ENCODE measurements at places on chromosomes 1 and 21.

GRCh38 chr1:42482635-42483153 is 19.6 kb downstream of the CCDC30 start:
- no peak for DNase-seq

DNA sequence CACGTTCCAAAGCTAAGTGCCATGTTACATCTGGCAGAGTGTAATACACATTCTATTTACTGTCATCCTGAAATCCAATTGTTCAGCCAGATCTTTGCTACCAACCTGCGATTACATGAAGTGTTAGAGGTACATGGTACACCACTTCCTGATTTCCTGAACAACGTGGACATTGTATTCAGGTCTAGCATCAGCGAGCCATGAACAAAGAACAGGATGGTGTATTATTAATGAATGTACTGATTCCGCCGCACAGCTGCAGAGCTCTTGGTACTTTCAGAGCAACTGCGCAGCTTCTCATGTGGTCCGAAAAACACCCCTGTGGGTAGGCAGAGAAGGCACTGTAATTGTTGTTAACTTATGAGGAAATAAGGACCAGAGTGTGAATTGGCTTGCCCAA is 511.4 kb downstream of the AJAP1 start:
- DNase-seq = no peak

GRCh38 chr1:240056350-240056749 is 35.3 kb upstream of the FMN2 start:
- no peak for DNase-seq

- no peak for DNase-seq
These were observed 21.2 kb upstream of the DISC1 start for GRCh38 chr1:231605149-231606100.

GRCh38 chr21:42276526-42277154 is 38.6 kb downstream of the TFF3 start:
- DNase-seq = no peak

GRCh38 chr1:29825941-29826415 is 589.7 kb downstream of the PTPRU start:
- DNase-seq = no peak

GRCh38 chr21:44527983-44528633 is 11.9 kb downstream of the KRTAP10-1 start:
- DNase-seq = no peak

DNA sequence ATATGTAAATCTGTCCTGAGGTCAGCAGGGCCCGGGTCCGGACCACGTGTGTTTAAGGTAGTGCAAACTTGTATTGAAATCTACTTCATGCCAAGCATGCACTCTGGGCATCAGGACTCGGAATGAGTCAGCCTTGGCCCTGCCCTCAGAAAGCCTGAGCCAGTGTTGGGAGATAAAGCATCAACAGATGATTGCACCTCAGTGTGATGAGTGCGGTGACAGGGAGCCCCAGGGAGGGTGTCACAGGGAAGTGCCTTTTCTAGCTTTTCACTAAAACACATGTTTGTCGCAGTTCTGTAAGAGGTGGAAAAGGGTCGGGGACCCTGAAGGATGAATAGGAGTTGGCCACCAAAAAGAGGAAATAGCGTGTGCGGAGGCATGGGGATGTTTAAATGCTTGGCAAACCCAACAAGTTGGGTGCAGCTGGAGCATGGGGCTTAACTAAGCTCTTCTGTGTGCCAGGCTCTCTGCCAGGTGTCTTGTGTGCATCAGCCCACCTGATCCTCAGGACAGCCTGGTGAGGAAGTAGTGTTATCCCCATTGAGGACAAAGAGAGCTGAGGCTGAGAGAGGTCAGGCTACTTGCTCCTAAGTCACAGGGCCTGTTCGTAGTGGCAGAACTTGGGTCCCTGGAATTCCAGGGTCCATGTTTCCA is 48.2 kb upstream of the EPB41 start:
- no peak for DNase-seq

- DNase-seq = no peak
These were observed 1.5 kb downstream of the AJAP1 start for GRCh38 chr1:4655674-4656532.

GRCh38 chr1:147504801-147505311 is 36.4 kb upstream of the BCL9 start:
- DNase-seq = peak; percentile 74

GRCh38 chr1:230768903-230769570 is 21.8 kb downstream of the CAPN9 start:
- DNase-seq = no peak

DNA sequence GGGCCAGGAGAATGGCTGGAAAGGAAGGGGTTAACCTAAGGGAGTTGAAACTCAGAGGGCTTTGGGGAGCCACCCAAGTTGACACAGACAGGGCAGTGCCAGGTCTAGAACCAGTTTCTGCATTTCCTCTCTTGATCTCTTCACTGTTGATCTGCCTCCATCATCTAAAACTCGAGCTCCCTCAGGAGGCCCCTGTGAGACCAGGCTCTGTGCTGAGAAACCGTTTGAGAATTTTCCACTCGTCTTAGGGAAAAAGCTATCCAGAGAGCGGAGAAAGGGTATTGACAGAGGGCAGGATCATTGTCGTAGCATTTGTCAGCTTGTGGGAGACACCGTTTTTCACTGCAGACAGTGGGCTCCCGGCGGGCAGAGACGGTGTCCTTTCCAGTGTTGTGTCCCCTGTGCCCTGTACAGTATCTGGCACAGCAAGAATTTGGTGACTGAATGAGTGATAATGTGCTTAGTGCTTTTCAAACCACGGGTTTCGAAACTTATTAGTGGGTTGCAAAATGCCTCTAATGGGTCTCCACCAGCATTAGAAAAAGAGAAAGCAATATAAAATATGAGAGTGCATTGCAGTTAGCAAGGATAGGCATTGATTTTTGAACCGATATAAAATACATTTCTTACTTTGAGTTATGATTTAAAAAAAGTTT is 31.1 kb downstream of the PROK1 start:
- DNase-seq = no peak

Measured in iPS DF 6.9 (cell line).